ENCODE measurements at places on chromosomes 2 and 18.

GRCh38 chr2:218430721-218431120 is 11.8 kb downstream of the VIL1 start:
- no peak for DNase-seq

GRCh38 chr2:107462181-107462580 is 364.5 kb upstream of the RGPD4 start:
- DNase-seq = no peak

DNA sequence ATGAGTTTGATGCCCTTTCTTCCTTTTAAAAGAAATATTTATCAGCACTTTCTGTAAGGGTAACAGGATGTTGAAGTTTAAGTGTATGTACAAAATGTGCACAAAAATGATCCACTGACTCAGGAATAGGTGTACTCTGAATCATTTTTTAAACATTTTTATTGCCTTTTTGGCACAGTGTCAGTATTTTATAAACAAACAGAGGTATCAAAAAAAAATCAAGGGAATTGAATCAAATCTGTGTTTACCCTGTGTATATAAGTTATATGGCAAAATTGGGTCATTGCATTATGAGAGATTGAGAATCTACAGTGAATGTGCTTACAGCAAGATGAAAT is 513.9 kb upstream of the NETO1 start:
- DNase-seq = no peak

- DNase-seq = no peak
These were observed 102.9 kb upstream of the THUMPD2 start for GRCh38 chr2:39881948-39882347.

DNA sequence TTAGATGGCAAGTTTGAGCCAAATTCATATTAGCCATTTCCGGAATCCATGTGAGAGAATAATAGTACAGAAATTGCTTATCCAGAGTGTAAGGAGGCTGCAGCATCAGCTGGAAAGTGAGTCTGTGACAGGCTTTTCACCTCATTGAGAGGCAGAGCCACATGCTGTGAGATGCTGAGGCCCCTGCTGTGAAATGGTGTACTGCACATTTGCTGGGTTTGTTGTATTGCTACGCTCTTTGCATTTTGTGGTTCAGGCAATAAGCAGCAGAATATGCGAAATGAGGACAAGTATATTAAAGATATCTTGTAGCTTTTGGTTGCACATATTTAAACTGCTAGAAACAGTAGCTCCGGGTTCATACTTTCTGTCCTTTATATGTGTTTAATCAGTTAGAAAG is 37.0 kb downstream of the NABP1 start:
- DNase-seq = no peak

- no peak for DNase-seq
These were observed 92.2 kb upstream of the MCFD2 start for GRCh38 chr2:47007826-47008225.

- no peak for DNase-seq
These were observed 8.5 kb downstream of the OTX1 start for GRCh38 chr2:63058921-63059792.

DNA sequence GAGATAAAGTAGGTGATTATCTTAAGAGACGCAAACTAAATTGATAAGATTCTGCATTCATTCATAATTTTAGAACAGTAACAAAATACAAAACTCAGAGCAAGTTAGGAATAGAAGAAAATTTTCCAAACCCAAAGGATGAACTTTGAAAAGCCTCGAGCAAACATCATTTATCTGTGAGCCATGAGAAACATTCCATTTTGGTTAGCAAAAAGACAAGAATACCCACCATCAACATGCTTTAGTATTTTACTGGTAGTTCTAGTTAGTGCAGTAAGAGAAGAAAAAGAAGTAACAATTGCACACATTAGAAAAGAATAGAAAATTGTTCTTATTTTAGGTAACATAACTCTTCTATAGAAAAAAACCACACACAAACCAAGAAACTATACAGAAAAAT is 291.3 kb upstream of the TCF4 start:
- no peak for DNase-seq

DNA sequence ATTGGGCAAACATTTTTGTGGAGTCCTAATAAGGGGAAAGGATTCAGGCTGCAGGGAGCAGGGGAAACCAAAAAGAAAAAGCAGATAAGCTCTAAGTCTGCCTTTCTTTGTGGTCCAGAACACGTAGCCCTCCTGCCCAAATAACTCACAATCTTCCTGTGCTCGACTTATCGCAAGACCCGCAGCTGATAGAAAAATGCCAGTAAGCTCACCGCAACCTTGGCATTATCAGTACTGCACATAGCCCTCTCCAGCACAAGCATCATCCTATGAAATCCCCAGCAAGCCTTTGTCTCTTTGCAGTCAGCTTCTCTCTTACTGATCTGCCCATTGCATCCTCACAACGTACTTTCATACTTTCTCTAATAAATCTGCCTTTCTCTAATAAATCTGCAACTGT is 202.4 kb upstream of the HNRNPA3 start:
- DNase-seq = no peak

- peak; percentile 35 for DNase-seq
These were observed 2.0 kb downstream of the PPP4R1 start for GRCh38 chr18:9612215-9612830.

GRCh38 chr2:45979065-45979464 is 318.1 kb upstream of the EPAS1 start:
- DNase-seq = no peak

- no peak for DNase-seq
These were observed 716.2 kb upstream of the FANCL start for GRCh38 chr2:58957188-58957840.

GRCh38 chr2:176155356-176156044 is 1.6 kb upstream of the HOXD3 start:
- no peak for DNase-seq

- DNase-seq = no peak
These were observed 373.8 kb downstream of the LNPK start for GRCh38 chr2:175628243-175628642.

DNA sequence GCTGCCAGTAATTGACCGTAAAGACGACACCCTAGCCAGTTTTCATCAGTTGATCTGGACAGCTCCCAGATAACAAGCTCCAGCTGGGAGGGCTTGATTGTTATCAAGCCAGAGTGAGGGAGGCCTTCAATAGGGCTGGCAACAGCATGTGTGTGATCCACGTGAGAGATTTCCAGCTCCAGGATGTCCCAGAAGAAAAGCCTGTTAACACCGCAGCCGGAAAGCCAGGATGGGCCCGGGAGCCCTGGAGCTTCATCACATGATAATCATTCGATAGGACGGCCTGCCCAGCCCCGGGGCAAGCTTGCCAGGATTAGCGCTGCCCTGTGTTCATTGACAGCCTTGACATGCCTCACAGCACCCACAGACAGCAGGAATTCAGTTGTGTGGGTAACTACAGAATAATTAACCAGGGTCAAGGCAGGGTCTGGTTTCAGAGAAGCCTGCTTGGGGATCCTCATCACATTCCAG is 182.5 kb downstream of the C1D start:
- DNase-seq = no peak

DNA sequence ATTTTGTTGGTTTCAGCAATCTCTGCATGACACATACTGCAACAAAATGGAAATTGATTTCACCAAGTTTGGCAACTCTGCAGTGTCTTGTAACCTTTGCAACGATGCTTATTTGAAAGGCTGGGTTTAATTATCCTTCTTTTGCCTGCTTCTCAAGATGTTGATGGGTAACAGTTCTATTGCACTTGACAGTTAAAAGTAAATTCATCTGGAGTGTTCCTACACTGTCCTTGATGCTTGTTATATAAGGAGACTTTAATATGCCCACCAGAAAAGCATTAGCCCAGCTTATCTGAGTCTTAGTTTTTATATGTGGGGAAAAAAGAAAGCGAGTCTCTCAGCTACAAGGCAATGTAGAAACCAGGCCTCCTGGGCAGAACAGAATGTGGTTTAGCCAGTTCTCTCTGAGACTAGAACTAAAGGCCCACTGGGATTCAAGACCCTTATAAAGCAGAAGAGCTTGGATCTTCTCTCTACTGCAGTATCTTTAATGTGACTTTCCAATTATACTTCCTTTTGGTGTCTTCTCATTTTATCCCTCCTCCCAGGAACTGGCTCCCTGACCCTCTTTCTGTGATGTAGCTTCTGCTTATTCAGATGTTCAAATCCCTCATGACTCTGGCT is 106.8 kb upstream of the LYPD6 start:
- no peak for DNase-seq

- no peak for DNase-seq
These were observed 617.7 kb upstream of the CDH2 start for GRCh38 chr18:28794459-28795245.

GRCh38 chr2:188466761-188467160 is 175.1 kb downstream of the GULP1 start:
- no peak for DNase-seq

All from activated CD4-positive, alpha-beta T cell treated with anti-CD3 and anti-CD28 coated beads for 4 hours (primary cell).